ENCODE measurements at places on chromosomes 5 and 9.

GRCh38 chr5:55308254-55308836 lies 556 bp downstream of the MTREX start:
- no peak for DNase-seq

DNA sequence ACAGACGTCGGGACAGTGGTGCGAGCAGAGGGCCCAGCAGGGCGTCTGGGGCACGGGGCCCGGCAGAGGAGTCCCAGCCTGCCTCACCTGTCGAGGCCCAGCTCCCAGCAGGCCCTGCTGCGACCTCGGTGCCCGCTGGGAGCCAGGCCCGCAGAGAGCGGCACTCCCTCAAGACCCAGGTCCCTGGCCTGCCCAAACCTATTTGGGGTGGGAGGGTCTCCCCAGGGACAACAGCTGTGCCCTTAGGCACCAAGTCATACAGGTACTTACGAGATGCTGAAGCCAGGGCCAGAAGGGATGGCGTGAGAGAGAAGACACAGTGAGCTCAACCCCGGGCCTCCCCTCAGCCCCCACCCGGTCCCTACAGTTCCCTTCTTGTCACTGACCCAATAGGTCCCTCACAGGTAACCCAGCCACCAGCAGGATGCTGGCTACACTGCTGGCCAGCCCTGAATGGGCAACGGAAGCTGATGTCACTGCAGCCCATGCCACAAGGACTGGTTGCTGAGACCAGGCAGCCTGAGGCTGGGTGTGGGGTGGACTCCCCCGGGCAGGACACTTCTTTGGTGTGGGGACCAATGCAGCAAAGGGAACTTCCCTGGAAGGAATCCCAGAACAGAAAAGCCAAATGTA lies 3.7 kb downstream of the NSMF start:
- DNase-seq = no peak

DNA sequence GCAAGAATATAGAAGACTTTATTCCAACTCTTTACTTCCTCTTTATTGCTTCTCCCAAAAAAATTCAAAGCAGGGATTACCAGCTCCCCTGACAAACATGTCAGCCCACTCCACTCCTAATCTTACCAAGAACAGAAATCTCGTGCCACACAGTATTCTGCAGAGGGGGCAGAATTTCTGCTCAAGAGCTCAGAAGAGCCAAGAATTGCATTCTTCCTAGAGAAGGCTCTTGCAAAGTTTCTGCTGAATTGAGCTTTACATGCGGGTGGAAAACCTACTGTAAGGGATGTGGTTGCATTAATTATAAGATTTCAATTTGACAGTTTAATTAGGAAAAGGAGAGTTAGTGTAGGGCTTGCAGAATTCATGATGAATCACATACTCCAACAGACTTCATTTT lies 428.5 kb downstream of the CETN3 start:
- no peak for DNase-seq

DNA sequence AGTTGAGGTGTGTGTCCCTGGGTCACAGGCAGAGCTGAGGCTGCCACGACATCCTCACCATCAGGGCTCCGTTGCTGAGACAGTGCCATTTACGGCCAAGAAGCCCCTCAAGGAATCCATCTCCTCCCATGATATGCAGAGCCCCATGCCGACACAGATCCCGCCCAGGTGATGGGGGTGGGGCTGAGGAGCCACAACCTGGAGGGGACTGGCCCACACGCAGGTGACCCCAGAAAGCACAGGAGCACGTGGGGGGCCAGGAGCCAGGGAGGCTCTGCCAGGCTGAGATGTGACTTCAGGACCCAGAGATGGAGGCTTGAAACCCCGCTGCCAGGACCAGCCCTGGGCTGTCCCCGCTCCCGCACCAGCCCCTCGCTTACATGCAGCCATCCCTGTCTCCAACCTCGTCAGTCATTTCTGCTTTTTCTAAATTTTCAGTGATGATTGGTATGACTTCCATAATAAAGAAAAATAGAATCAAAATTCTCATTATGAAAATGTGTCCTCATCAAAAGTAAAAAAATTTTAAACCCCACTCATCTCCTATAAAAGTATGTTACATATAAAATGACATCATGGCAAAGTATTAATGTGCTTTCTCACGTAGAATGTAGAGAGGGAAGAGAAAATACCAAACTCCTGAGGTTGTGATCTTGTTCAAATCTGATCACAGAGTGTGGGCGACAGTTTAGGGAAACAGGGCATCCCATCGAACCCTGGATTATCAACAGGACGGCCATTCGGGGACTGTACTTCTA lies 98.0 kb upstream of the SARDH start:
- DNase-seq = no peak

DNA sequence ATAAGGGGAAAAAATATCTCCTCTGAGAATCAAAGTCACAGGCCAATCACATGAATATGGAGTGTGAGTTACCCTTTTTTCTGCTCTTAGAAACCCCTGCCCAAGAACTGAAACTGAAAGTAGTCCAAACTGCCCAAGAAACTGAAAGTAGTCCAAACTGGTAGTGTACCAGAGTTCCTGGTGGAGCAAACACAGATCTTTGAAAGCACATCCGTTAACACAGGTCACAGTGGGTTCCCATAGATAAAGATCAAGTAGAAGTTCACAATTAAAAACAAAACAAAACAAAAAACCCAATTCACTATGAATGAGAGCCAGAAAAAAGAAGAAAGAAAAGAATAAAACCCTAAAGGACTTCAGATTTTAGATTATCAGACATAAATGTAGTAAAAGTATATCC lies 332.4 kb upstream of the EFNA5 start:
- peak; percentile 13 for DNase-seq

DNA sequence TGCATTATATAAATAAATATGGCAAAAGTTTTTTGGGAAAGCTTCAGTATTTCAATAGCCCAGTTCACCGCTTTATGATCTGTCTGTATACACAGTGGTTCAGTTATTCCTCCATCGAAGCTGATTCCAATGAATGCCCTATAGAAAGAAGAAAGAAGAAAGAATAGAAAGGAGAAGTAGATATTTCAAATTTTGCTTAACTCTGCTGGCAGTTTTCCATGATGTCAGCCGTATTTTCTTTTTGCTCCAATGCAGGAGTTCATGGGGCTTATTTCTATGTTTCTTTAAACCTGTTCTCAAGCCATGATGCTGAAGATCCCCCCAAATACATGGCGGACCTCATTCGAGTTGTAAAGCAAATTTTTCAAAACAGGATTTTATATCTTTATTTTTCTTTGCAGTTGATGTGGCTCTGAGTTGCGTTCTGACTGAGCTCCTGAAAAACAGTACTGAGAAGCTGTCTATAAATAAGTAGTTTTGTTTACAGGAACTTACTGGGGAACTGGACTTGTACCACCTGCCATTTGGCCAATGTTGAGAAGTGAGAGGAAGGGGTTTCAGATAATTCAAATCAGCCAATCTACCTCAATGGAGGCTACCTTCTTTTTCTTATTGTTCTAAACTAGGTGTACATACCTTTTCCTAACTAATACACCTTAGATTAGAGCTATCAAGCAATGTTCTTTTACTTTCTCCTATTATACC lies 418.5 kb upstream of the MEF2C start:
- no peak for DNase-seq

DNA sequence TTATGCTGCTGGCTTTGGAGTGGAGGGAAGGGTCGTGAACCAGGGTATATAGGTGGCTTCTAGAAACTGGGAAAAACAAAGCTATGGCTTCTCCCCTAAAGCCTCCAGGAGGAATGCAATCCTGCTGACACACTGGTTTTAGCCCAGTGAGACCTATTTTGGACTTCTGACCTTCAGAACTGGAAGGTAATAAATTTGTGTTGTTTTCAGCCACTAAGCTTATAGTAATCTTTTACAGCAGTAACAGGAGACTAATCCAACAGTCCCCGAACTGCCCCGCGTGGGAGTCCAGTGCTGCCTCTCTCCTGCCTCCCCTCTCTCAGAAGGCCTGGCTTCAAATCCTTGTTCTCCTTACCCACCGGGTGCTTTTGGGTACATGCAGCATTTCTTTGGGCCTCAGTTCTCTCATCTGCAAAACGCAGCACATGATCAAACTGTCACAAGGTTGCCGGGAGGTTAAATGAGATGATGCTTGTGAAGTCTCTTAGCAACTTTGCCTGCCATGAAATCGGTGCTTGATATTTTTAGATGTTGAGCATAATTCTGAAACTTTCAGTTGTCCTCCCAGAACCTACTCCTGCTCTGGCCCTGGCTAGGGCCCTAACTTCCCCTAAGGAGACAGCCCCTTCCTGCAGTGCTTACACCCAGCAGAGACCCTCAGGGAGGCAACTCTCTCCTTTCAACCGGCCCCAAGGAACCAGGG lies 127.3 kb upstream of the BOD1 start:
- DNase-seq = no peak

- DNase-seq = no peak
Observed at GRCh38 chr9:133875131-133875530, 117.0 kb downstream of the VAV2 start.

- no peak for DNase-seq
Observed at GRCh38 chr9:125617087-125617486, 89.9 kb downstream of the MAPKAP1 start.

DNA sequence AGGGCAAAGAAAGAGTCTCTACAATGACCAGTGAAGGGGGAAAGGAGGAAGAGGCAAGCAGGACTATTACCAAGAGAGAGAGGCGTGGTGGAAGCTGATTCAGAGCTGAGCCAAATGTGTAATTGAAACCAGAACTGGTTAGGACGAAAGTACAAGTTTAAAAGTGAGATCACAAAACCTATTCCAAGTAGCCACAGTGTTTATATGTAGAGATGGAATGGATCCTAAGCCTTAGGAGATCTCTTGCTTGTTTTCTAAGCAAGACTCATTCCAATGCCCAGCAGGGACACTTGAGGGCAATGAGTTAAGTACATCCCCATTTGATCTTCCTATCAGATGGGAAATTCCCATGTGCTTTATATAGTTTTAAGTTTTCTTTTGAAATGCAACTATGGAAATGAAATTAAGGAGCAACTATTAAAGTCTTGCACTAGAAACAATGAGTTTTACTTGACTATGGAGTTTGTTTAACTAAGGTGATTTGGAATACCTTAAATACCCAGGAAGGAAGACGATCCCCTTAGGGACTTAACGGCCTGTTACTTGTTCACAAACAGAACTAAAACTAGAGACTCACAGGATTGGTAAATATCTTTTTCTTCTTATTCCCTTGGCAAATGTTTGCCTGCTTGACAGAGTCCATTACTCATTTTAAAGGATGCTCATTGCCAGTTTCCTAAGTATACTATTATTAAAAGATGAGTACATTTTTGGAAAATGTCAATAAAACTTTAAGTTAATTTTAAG lies 51.1 kb upstream of the SNX2 start:
- DNase-seq = peak; percentile 61

- no peak for DNase-seq
Observed at GRCh38 chr5:93599001-93599379, 16.0 kb downstream of the NR2F1 start.

DNA sequence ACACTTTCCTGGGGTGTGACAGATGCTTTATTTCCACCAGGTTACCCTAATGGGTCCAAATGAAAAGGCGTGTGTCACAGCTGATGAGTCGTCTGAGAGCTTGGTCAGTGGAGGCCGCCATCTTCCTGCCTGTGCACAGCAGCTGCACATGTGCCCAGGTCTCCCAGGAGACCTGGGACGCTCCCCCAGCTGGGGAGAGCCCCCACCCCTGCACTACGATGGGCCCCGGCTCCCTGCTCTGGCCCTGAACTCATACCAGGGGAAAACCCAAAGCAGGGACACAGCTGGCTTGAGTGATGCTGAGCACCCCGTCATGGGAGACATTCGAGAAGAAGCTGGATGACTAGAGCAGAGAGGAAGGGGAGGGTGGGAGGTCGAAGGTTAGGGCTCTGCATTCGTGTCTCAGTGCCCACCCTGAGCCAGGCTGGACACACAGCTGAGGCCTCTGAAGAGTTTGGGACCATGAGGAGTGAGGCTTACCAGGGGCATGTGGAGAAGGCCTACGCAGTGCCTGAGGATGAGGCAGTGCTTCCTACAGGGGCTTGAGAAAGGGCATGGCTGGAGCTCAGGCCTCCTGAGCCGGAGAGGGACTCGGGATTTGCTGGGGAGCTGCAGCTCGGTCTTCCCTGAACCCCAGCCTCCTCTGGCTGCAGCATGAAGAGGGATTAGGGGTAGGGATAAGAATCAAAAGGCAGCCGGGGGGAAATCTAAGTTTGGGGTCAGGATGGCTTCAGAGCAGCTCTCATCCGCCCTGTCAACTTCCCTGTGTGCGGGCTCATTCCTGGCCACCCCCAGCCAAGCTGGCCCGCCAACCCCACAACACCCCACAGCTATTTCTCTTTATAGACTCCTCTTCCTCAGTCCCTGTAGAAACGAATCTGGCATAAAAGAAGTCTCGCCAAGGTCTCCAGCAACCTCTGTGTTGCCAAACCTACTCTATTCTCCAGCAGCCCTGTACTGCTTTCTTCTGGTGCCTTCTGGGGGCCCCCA lies 42.2 kb upstream of the RNU6ATAC start:
- no peak for DNase-seq

GRCh38 chr5:76000582-76000981 lies 82.6 kb upstream of the SV2C start:
- no peak for DNase-seq

DNA sequence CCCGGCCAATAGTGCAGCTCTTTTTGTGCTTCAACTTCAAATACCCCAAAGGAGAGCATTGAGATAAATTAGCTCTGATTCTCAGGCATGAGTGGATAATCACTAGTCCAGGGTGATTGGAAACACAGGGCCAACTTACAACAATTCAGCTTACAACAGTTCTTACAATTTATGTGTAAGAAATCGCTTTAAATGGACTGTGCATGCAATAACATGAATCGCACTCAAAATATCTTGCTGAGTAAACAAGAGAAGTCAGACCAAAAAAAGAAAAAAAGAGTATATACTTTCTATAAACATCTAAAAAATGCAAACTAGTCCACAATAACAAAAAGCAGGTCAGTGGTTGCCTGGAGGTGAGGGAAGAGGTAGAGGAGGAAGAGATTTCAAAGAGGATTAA lies 150.6 kb upstream of the EDIL3 start:
- DNase-seq = no peak

Data from brain pericyte (primary cell).